HT1080 (cell line): ENCODE measurements at places on chromosomes 5 and 9. TPM values are rescaled to one million over a fixed set of nuclear protein-coding genes. Genes with fewer than 3 reads are reported as not detected.

Gene CDH10
- 0.06 and 0.07 TPM in 2 replicates for total RNA-seq

Gene LCN15
- total RNA-seq, result not detected in 2 replicates

Gene ADAMTS12
- 0.10 TPM in 2 replicates for total RNA-seq

Gene PANK3
- total RNA-seq, result 30.9 and 31.4 TPM in 2 replicates

Gene ANXA2R
- 0.23 and 0.59 TPM in 2 replicates for total RNA-seq

Gene NPDC1
- total RNA-seq, result 31.5 and 39.2 TPM in 2 replicates

Gene SV2C
- total RNA-seq, result not detected in 2 replicates

Gene TEX48
- total RNA-seq, result 0.96 TPM in 1 of 2 replicates, not detected in the other

Gene RAI14
- total RNA-seq, result 48.4 and 57.3 TPM in 2 replicates

GRCh38 chr5:74059706-74060105, 433.7 kb downstream of the ARHGEF28 start:
- DNase-seq, result no peak

GRCh38 chr5:126884269-126884819, 107.4 kb downstream of the LMNB1 start:
- peak; percentile 87 for DNase-seq

- no peak for DNase-seq
These were observed 38.2 kb downstream of the MRPL36 start for GRCh38 chr5:1761453-1761755.

DNA sequence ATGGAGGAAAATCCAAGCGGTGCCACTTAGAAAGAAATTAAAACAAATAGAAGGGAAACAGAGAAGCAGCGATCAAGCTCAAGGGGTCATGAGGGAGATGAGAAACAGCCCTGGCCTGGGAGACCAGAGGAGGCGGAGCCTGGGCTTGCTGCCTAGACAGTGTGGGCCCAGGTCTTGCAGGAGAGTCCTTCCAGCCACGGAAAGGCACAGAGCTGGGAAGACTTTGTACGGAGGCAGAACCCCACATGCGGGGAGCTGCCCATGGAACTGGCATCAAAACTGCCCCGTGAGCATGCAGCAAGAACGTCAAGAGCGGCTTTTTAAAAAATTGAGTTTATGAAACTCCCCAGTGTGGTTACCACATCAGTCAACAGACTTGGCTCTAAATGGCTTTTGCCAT, 119.4 kb downstream of the IRX1 start:
- no peak for DNase-seq

- DNase-seq, result no peak
These were observed 227.8 kb upstream of the TRPM3 start for GRCh38 chr9:71349218-71349617.

DNA sequence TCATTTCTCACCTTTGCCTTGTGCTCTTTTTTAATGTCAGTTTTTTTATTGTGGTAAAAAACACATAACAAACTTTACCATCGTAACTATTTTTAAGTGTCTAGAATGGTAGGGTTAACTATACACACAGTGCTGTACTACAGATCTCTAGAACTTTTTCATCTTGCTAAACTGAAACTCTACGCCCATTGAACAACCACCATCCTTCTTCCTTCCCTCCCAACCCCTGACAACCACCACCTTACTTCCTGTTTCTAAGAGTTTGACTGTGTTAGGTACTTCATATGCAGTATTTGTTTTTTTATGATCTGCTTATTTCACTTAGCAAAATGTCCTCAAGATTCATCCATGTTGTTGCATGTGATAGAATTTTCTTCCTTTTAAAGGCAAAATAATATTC, 54.9 kb downstream of the PSAT1 start:
- DNase-seq, result no peak

DNA sequence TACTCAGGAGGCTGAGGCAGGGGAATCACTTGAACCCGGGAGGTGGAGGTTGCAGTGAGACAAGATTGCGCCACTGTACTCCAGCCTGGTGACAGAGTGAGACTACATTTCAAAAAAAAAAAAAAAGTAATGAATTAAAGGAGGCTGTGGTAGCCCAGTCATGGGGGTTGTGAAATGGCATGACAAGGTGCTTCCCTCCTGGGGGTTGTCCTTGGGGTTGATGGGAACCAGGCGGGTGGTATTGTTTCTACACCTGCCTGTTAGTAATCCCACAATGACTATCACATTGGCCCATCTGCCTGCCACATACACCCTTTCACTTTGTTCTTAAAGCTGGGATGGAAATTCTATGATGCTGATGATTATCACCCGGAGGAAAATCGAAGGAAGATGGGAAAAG, 5.6 kb downstream of the IDNK start:
- no peak for DNase-seq

GRCh38 chr5:139389701-139390638, at the start of gene MZB1:
Gene MZB1 (minus strand): TSS chr5:139389913. CDS start chr5:139389856, 57 bp downstream.
- no peak for DNase-seq

GRCh38 chr5:1636981-1637638, 113.3 kb upstream of the LPCAT1 start:
- DNase-seq, result no peak

DNA sequence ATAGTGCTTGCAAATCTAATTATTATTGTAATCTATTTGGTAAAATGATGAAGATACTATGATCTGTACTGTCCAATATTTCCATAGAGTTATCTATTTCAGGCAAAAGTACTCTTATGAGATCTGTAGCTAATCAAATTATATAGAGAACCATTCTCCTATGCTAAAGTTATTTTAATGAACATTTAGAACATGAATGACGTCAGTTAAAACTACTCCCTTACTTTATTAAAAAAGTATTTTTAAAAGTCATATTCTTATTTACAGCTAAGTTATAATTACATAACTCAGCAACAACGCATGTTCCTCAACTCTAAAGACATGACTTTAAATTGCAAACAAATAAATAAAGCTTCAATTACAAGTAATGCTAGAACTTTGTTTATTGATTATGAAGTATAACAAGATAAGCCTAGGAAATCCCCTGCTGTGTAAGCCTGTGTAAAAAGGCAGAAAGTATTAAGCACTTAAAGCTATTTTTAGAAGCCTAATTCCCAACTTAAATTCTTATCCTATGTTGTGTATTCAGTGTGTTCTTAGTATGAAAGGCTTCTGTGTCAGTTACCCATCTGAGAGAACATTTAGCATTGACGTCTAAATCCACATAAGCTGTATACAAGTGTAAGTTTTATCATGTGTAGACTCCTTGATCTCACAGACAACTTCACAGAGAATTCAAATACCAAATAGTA, 285.7 kb downstream of the HCN1 start:
- DNase-seq, result no peak

- no peak for DNase-seq
These were observed 85.0 kb upstream of the SSBP2 start for GRCh38 chr5:81835814-81836367.

DNA sequence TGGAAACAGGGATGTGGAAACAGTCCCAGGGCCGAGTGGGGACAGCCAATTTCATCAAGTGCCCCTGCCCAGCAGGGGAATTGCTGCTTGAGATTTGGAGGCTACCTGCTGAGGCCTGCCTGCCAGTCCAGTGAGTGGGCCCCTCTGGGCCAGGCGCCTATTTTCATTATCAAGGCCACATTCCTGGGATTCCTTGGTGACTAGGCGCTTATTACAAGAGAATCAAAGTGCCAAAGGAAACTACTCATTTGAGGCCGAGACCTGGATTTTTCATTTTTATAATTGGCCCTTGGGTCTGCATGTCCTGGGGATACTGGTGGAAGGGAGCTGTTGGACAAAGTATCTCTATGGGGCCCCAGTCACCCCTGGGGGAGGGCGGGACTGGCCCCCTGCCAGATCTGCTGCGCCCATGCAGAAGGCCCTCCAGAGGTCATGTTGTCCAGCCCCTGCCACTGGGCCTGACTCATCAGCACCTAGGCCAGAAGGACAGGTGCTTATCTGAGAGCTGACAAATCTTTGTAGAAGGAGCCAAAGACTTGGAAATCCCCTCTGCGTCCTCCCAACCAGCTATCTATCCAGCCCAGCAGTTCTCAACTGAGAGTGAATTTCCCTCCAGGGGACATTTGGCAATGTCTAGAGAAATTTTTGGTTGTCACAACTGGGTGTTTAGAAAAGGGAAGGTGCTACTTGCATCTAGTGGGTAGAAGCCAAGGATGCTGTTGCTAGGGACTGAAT, 45.6 kb downstream of the FOXI1 start:
- peak; percentile 90 for DNase-seq

DNA sequence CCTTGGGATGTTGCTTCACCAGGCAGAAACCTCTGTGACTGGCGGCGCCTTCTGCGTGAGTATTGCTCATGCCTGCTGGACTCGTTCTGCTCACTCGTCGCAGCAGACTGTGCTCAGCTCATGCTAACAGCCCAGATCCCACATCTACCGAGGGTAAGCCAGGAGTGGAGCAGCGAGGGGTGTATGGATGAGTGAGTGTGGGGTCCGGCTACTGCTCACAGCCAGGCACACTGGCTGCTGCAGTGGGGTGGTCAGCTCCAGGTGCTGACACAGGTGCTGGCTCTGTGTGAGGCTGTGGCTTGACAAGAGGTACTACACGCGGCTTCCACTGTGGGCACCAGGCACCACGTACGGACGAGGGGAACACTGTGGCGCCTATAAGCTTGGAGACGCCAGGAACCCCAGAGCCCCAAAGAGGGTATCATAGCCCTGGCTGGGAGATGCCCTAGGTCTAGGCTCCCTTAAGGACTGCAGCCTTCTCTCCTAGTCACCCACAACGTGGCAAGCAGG, 47.7 kb upstream of the CDH12 start:
- DNase-seq, result no peak

GRCh38 chr5:132455614-132456115, 34.9 kb downstream of the IRF1 start:
- DNase-seq, result no peak

GRCh38 chr9:131808291-131808690, 68.4 kb upstream of the RAPGEF1 start:
- DNase-seq, result no peak

GRCh38 chr9:130111786-130112537, 58.3 kb downstream of the GPR107 start:
- no peak for DNase-seq

DNA sequence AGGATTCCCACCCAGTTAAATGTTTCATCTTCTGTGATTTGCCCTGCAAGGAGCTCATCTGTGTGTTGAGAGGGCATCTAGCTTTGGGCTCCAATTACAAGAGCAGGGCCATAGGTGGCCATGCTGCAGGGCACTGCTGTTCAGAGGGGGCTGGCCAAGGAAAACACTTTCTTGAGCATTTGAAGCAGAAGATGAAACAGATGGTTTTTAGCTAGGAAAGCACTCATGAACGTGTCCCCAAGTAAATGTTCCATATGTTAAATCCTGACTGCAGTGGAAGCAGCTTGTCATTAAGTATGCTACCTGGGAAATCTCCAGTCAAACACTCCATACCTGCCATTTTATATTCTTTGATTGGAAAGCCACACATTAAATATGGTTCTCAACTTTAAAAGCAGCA, 176.6 kb downstream of the FBXL7 start:
- DNase-seq, result no peak

GRCh38 chr5:96427824-96428223, 5.2 kb downstream of the PCSK1 start:
- no peak for DNase-seq

GRCh38 chr9:128715436-128715750, 8.5 kb downstream of the ZDHHC12 start:
- DNase-seq, result no peak

GRCh38 chr5:140145256-140145655, 19.5 kb downstream of the IGIP start:
- no peak for DNase-seq

- DNase-seq, result no peak
These were observed 17.8 kb downstream of the DMRT1 start for GRCh38 chr9:859251-859650.
